ENCODE measurements at places on chromosomes 3 and 15.

DNA sequence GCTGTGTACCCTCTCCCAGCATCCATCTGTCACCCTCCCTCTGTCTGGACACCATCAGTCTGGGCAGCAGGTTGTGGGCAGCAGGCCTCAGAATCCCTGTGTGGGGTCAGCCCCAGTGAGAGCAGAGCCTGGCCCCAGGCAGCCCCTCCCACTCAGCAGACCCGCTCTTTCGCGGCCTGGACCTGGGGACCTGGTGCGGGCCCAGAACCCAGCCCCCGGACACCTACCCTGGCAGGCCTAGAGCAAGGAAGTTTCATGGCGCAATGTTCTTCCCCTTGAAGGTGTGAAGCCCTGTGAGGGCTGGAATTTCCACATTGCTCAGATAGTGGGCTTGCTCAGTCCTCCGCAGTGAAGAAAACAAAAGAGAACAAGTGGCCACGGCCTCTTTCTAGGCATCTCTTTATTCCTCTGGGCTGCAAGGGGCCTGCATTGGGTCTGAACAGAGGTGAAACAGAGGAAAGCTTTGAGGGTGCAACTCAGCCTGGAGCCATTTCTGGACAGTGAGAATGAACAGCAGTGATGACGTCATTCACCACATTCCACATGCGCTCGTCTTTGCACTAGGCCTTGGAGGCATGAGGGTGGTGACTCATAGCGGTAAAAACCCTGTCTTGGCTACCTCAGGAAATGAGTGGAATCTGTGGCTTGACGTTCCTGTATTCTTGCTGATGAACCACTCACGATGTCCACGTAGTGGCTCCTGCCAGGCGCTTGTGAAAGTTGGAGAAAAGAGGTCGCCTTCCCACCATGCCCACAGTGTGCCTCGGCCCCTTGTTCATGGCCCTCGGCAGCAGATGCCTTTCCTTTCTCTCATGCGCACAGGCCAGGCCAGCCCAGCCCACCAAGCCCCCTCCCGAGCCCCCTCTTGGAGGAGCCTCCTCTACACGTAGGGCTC is 66.1 kb downstream of the SLC30A4 start:
- no peak for DNase-seq
- H3K27me3 ChIP-seq, result no peaks in the 10 kb centered on the region
- peak overlapping the region; percentile 82 for H3K27ac ChIP-seq
- peaks cover 17% of the 10 kb centered on the region for H3K4me1 ChIP-seq

- no peak overlapping the region for H3K27ac ChIP-seq
- H3K27me3 ChIP-seq, result no peaks in the 10 kb centered on the region
- peaks cover 12% of the 10 kb centered on the region for H3K4me1 ChIP-seq
- H3K4me3 ChIP-seq, result no peak overlapping the region
Measured at GRCh38 chr3:134682196-134682880, 31.5 kb upstream of the KY start.

DNA sequence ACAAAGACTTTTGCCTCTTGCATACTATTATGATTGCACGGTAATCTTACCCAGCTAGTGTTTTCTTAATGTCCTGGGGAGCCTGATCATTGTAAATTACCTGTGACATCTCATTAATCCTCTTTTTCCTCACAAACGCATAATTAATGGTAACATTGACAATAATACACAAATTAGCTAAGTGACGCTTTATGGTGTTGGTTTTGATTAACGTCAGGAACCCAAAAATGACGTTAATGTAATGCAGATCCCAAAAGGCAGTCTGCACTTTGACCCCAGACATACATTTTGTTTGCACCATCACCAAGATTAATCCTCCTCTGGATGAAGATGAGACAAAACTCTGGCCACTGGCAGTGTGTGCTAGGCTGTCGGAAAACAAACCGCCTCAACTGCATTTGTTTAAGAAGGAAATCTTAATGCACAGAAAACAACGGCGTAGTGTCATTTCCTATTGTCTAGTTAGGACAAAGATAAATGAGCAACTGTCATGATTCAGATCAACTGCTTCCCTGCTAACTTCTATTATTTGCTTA is 83.9 kb upstream of the CDIN1 start:
- H3K27me3 ChIP-seq, result no peaks in the 10 kb centered on the region
- no peaks in the 10 kb centered on the region for H3K36me3 ChIP-seq
- H3K4me3 ChIP-seq, result no peak overlapping the region
- no peak overlapping the region for H3K27ac ChIP-seq
- no peak for DNase-seq
- peaks cover 4% of the 10 kb centered on the region for H3K4me1 ChIP-seq

DNA sequence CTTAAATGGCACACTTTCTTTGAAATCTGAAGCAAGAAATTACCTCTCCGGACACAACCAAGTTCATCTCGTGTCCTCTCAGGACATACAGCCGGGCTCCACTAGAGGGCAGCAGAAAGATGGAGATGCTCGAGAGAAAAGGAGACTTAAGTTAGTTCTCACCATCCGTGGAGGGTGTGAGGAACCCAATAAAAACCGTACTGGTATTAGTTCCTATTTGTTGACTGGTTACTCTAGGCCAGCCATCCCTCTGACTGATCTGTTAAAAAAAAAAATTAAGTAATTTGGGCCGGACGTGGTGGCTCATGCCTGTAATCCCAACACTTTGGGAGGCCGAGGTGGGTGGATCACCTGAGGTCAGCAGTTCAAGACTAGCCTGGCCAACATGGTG is 7.9 kb upstream of the CYP11A1 start:
- H3K4me1 ChIP-seq, result peaks cover 16% of the 10 kb centered on the region
- no peak overlapping the region for H3K4me3 ChIP-seq
- H3K36me3 ChIP-seq, result no peaks in the 10 kb centered on the region
- H3K27me3 ChIP-seq, result no peaks in the 10 kb centered on the region
- DNase-seq, result no peak

DNA sequence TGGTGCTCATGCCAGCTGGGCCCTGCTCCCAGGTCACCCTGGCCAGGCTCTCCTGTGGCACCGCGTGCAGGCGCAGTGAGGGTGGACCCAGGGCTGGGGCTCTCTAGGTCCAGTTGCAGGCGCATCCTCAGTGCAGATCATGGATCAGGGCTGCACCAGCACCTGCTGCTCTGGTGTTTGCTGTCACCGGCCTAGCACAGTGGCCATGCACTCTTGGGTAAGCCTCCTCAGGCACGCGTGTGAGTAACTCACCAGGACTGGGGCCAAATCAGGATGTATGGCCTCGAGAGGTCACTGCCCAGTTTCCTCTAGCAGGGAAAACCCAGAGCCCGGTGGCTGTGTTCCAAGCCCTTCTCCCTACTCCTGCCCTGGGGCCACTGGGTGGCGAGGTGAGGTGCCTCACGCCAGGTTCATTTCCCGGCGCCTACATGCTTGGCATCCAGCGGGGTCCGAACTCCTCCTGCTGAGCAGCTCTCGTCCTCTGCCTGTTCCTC is 45.5 kb upstream of the SLC41A3 start:
- H3K27ac ChIP-seq, result no peak overlapping the region
- H3K36me3 ChIP-seq, result no peaks in the 10 kb centered on the region
- DNase-seq, result peak; percentile 92
- H3K4me3 ChIP-seq, result no peak overlapping the region
- no peaks in the 10 kb centered on the region for H3K4me1 ChIP-seq
